ENCODE measurements at places on chromosomes 2 and 18.

DNA sequence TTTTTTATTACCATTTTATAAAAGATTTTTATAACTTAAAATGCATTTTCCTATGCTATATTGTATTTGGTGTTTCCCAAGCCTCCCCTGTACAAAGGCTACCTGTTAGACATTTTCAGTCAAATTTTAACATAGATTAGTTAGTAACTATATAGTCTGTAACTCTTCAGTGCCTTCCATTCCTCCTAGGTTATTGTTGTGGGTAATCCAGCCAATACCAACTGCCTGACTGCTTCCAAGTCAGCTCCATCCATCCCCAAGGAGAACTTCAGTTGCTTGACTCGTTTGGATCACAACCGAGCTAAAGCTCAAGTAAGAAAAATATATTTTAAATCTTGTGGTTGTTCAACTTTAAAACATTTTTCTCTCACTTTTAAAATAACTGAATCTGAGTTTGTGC lies 10.2 kb downstream of the MDH1 start:
- no peak for DNase-seq

DNA sequence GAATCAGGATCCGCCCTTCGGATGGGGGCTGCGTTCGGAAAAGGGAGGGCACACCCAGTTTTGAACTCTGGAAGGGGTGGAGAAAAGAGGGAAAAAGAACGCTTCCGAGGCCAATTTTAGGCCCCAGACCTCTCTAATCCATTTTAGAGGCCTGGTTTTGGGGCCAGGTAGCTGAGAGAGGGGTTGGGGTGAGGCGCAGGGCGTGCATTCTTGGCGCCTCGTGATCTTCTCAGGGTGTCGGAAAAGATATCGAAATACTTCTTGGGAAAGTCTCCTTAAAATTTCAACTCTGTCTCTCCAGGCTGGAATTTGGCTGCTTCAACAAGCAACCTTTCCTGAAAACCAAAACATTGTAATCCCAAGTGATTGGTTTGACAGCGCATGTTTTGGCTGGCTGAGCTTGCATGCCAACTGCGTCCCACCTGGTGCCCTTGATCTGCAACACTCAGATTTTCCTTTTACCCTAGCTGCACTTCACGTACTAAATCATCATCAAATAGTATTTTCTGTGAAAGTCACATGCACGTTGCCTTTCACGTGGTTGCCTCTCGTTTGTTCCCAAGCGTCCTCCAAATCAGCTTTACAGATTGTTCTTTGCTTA lies 864 bp upstream of the XPO1 start:
- DNase-seq: no peak

DNA sequence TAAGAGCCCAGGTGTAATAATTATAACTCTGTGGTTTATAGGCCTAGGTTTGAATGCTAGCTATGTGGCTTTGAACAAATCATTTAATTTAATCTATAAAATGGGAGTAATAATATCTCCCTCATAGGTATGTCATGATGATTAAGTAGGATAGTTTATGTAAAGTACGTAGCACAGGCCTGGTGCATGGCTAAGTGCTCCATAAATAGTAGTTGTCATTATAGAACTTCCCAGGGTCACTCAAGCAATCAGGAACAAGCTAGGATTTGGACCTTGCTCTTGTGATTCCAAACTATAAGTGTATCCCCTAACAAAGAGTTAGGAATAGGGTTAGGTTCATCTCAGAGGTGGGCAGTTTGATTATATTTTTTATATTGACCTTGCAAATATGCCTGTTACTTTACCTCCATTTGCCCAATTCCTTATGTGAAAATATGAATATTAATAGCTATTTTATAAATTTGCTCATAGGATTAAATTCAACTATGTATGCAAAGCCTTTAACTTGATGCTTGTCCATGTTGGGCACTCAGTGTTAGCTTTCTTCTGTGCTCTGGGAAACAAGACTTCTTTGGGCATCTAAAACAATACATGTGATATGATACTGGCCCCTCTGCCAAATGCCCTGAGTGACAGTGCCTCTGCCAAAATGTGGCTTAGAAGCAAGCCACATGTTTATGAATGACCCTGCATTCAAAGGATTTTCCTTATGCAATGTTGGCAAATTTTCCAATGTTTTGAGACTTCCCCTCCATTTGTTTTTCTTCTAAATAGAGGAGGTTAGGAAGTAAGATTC lies 353.6 kb downstream of the KIAA1328 start:
- no peak for DNase-seq

DNA sequence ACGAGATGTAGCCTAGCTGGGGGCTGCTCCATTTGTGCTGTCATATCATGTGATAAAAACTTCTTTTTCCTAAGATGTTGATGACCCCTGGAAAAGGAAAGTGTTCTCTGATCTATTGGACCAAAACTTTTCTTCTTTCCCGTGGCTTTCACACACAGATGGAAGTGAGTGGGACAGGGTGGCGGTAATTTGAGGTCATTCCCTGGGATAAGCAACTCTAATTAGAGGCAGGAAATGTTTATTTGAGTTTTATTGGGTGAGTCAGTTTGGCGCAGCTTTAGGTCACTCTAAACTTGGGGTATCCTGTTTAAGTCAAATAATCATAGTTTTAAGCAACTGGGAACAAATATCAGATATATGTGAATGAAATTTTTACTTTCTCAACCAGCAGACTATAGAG lies 221.0 kb upstream of the EPAS1 start:
- no peak for DNase-seq

GRCh38 chr18:45991788-45992187 lies 24.7 kb upstream of the EPG5 start:
- no peak for DNase-seq

GRCh38 chr2:183383854-183384253 lies 259.6 kb downstream of the NUP35 start:
- no peak for DNase-seq

DNA sequence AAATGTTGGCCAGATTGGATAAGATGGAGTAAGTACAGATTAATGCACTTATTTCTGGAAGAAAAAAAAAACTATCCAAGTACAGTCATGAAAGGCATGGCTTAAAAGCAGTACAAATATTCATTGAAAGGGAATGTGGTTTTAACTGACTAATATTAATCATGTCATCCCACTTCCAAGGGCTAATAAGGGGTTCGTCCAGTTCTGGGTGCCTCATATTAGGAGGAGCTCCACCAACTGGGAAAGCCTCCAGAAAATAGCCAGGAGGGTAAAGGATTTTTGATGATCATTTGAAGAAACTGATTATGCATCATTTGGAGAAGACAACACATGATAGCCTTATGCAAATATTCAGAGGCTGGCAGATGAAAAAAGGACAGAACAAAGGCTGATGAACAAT lies 115.2 kb upstream of the ARL5A start:
- no peak for DNase-seq

DNA sequence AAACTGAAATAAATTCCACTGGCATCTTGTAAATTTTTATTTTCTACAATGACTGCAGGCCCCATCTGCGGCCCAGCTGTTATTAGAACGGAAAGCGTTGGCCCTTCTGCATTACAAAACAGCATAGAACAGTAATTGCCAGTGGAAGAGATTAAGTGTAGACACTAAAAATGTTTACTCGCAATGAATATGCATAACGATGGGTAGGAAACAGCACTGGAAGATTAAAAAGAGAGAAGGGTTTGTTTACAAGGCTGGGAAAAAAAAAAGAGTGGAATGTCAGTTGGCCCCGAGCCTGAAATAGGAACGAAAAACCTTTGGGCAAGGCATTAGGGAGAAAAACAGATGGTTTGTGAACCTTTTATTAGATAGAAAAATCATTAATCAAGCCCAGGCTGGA lies 275.9 kb upstream of the TCF4 start:
- no peak for DNase-seq

DNA sequence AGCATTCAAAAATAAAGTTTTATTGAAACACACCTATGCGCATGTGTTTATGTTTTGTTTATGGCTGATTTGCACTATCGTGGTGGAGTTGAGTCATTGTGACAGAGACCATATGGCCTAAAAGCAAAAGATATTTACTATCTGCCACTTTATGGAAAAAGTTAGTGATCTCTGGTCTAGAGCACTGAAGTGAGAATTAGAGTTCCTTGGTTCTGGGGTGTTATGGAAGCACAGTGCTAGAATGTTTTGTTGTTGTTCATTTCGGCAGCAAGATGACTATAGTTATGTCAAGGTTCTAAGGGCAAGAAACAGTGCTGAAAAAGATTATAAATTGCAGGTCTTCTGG lies 416.5 kb downstream of the SLC4A3 start:
- DNase-seq: no peak

DNA sequence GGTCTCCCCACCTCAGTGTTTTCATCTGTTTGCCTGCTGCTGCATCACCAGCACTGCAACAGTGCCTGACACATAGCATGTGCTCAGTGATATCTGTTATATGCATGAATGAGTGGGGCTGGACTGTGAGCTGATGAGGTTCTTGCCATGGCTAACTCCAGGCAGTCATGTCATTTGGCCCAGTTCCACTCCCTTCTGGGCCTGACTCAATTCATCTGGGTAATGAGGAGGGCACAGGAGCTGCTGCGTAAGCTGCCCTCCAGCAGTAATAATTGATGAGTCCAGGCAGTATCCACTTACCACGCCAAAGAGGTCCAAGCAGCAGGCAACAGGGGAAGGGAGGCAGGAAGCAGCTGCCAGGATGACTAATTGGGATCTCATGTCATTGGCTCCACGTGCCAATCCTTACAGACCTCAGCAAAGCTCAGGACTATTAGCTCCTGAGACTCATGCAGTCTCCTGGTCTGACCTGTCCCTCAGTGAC lies 34.1 kb upstream of the MAT2A start:
- DNase-seq: no peak

GRCh38 chr2:227205701-227206100 lies 41.3 kb downstream of the COL4A3 start:
- no peak for DNase-seq

- no peak for DNase-seq
These were observed 79.8 kb downstream of the TRAPPC8 start for GRCh38 chr18:31863103-31863502.

- DNase-seq: no peak
These were observed 7.6 kb upstream of the MEIS1 start for GRCh38 chr2:66427300-66427699.

DNA sequence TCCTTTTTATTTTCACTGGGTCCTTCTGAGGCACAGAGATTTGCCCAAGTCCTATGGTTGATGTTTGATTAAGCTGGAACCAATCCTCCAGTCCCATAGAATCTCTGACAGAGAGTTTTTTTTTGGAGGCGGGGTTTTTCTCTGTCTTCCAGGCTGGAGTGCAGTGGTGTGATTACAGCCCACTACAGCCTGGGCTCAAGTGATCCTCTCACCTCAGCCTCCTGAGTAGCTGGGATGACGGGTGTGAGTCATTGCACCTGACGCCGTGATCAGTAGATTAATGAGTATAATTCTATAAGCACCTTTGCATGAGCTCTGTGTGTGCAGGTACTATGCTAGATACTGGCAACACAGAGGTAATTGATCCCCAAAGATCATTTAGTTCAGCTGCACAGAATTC lies 15.3 kb upstream of the TRPM8 start:
- DNase-seq: no peak

GRCh38 chr2:197307933-197308521 lies 2.6 kb downstream of the ANKRD44 start:
- DNase-seq: no peak

GRCh38 chr2:71748227-71748626 lies 294.9 kb downstream of the DYSF start:
- no peak for DNase-seq

GRCh38 chr2:61252031-61252430 lies 90.0 kb downstream of the C2orf74 start:
- no peak for DNase-seq

GRCh38 chr2:12715258-12716031 lies 1.3 kb upstream of the TRIB2 start:
- DNase-seq: no peak

DNA sequence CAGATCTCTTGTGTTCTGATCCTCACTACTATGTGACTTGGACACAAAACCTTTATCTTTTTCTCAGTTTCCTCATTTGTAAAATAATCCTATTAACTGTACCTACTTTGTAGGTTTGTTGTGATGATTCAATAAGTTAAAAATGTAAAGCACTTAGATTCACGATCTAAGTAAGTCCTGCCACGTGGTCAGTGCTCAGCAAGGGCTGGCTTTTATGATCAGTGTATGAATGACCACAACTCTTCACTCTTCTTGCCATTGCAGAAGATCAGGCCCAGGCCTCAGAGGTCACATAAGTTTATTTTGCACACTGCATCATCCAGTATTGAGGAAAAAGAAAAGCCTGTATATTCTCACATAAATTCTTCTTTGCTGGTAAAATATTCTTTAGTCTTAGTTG lies 1192.5 kb upstream of the ACVR2A start:
- DNase-seq: no peak

GRCh38 chr2:128327180-128327964 lies 8.7 kb upstream of the HS6ST1 start:
- no peak for DNase-seq

DNA sequence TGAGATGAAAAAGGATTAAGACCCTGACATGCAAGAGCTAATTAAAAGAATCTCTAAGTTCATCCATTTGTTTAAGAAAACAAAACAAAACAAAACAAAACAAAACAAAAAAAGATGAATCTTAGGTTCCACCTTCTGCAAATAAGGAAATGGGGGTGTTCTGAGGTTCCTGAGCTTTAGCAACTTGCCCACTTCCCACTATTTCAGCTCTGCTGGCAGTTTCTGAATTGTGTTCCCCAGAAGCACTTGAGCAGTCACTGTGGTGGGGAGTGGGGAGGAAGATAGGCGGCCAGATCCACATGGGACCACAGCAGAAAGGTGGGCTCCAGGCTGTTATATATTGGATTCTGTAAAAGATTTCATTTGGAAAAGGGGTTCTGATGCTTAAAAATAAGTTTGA lies 20.3 kb downstream of the INO80C start:
- no peak for DNase-seq

- DNase-seq: no peak
These were observed 991.9 kb upstream of the CHAC2 start for GRCh38 chr2:52775674-52776073.

DNA sequence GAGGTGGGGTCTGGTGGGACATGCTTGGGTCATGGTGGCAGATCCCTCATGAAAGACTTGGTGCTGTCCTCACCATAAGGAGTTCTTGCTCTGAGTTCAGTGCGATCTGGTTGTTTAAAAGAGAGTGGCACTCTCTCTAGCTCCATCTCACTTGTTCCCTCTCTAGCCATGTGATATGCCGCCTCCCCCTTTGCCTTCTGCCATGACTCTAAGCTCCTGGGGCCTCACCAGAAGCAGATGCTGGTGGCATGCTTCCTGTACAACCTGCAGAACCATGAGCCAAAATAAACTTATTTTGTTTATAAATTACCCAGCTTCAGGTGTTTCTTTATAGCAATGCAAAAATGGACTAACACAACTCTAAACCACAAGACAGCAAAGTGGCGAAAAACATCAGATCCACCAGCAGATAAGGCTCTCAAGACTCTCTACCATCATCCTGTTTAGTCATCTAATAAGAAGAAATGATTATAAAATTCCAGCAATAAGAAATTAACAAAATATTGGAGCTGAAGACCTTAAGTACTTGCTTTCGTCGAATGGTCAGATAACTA lies 75.5 kb downstream of the OLA1 start:
- no peak for DNase-seq

DNA sequence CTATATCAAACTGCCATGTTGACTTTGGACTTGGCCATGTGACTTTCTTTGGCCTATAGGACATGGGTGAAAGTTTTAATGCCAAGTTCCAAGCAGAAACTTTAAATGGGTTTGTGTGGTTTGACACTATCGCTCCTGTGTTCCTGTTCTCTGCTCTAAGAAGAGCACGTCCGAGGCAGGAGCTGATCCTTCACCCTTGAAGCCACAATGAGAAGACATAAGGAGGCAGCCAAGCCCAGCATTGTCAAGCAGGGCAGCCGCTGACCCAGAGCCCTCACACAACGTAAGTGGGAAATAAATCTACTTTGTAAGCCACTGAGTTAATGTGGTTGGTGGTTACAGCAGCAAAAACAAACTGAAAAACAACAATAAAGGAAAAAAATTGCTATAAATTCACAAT lies 422.4 kb downstream of the PID1 start:
- no peak for DNase-seq

Measured in cerebellar nuclear complex (tissue), 1 donor.